Activated T-helper 2 cell treated with anti-CD3 and anti-CD28 coated beads, Interferon-gamma antibody, Interleukin-2, Interleukin-4, amounts not matched to agents 10 μg/mL and 5 μg/mL and 100 μg/mL, durations not matched to agents 14 hours and 24 hours and 36 hours (primary cell): ENCODE measurements at places on chromosomes 6 and 20.
A peak's percentile ranks its signal among the peaks of the same experiment; 100 is the strongest.

DNA sequence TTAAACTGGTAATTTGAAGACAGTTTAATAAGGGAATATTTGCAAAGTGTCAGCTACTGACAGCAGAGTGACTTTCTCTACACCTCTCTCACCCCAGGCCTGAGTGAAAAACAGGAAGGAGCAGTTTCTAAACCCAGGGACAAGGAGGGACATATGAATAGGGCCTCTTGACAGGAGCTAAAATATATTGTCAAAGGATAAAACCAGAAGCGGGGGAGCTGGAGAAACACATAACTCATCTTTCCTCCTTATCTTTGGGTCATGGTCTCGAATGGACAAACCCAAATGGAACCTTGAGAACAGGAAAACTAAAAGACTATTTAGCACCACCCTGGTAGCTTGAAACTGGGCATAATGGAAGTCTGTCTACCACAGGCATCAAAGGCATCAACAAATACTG lies 197.5 kb upstream of the FOXA2 start:
- DNase-seq = no peak

GRCh38 chr20:1286267-1287024 lies 20.4 kb downstream of the SNPH start:
- no peak for DNase-seq

DNA sequence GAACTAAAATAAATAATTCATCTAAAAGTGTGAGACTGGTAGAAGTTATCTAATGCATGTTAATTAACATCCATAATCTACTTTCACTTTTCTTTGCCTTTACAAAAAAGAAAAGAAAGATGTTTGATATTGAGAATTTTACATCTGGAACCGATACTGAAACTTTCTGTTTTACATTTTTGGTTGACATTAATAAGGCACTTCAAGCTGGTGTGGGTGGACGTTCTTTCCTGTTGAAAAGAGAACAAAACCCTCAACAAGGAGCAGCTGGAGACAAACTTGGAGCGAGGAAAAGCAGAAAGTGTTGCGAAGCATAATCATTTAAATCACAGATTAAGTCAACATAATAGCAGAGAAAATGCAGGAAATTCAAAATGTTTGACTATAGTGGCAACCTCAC lies 575.2 kb upstream of the ADGRB3 start:
- DNase-seq = no peak

- peak; percentile 22 for DNase-seq
These were observed at the start of gene MYO6 for GRCh38 chr6:75748743-75749538. Gene MYO6 (plus strand): TSS chr6:75749239. CDS start chr6:75817548, 68,309 bp downstream.

DNA sequence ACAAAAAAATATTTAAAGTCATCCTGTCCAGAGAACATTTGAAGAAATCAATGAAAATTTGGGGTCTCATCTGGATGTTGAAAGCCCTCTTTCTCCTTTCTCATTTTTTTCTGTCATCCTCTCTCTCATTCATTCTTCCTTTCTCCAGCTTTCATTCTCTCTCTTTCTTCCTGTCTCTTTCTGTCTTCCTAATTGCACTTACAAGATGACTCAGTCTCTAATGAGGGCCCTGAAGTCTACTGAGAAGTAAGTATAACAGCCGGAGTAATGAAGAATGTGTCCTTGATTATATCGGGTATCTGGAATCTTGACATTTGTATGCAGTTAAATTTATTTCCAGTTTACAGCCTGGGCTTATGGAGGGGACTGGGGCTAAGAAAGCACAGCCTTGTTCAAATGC lies 232.2 kb upstream of the SULF2 start:
- no peak for DNase-seq

- no peak for DNase-seq
These were observed 172.3 kb downstream of the EPM2A start for GRCh38 chr6:145562771-145563615.
